ENCODE measurements at places on chromosomes 11 and 22.

DNA sequence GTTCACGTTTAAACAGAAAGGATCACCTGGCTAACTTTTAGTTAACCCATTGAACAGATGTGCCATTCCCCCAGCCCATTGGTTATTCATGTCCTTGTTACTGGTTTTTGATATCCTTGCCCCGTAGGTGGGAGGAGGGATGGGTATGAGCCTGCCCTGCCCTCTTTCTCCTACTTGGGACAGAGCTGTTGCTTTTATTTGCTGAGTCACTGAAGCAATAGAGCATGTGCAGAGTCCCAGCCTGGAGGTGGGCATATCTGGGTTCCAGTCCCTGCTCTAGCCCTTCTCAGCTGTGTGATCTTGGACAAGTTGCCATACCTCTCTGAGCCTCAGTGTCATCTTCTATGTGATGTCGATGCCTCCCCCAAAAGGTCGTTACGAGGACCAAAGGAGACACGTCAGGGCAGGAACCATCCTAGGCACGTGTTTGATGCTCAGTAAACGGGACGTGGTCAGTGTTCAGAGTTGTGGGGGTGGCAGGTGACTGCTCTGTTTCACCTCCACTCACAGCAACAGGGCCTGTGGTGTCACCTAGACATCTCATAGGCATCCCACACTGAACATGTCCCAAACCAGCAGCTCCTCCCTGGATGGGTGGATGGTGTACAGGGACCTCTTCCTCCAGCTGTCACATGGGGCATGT lies 61.0 kb downstream of the BMAL1 start:
- no peak for DNase-seq

DNA sequence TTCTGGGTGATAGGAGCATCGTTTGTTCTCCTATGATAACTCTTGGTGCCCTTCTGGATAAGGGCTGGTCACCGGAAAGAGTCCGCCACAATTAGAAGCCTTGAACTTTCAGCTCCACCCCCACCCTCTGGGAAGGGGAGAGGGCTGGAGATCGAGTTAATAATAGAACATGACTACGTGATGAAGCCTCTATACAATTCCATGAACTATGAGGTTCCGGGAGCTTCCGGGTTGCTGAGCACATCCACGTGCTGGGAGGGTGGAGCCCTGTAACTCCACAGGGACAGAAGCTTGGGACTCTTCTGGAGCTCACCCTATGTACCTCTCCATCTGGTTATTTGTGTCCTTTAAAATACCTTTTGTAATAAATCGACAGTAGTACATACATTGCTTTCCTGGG lies 40.3 kb downstream of the ARHGAP42 start:
- no peak for DNase-seq

- DNase-seq = no peak
Measured at GRCh38 chr22:42364604-42365110, 67.5 kb downstream of the NFAM1 start.

- DNase-seq = no peak
Measured at GRCh38 chr11:5932671-5933070, 9.4 kb upstream of the OR56A3 start.

DNA sequence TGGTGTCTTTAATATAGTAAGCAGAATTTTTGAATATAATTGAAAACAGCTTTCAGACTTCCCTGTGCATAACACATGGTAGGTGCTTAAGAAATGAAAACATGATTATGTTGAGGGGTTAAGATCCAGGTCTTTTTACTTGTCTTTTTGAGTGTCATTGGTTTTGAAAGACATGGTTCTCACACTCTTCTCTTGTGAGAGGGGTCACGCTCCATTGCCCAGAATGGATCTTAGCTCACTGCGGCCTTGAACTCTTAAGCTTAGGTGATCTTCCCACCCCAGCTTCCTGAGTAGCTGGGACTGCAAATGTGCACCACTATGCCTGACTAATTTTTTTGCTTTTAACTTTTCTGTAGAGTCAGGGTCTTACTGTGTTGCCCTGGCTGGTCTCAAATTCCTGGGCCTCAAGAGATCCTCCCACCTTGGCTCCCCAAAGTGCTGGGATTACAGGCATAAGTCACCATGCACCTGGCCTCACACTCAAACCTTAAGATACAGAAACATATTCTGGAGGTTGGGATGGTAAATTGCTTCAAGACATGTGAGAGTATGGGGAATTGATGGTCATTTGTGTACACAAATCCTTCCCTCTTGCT lies 1.4 kb downstream of the SPCS2 start:
- no peak for DNase-seq

GRCh38 chr11:27291954-27292636 lies 70.9 kb downstream of the CCDC34 start:
- no peak for DNase-seq

- DNase-seq = no peak
Measured at GRCh38 chr11:7965386-7965785, at the start of gene NLRP10. Gene NLRP10 (minus strand): TSS chr11:7965447. CDS start chr11:7963495, 1,952 bp downstream.
